ENCODE measurements at places on chromosomes 1 and 21.

DNA sequence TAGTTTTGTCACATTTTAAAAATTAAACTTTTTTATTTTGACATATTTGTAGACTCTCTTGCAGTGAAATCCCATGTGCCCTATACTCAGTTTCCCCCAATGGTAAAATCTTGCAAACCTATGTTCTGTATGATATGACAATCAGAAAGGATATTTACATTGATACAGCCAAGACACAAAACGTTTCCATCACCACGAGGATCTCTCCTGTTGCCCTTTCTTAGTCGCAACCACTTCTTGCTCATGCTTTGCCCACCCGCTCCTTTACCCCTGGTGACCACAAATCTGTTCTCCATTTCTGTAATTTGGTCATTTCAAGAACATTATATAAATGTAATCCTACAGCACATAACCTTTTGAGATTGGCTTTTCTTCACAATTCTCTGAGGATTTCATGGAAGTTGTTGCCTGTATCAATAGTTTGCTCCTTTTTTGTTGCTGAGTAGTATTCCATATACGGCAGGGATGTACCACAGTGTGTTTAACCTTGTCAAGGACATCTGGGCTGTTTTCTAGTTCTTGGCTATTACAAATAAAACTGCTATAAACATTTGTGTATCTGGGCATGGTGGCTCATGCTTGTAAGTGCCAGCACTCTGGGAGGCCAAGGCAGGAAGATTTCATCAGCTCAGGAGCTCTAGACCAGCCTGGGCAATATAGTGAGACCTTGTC, 14.0 kb upstream of the BATF3 start:
- DNase-seq: no peak

GRCh38 chr1:216459651-216460207, 36.5 kb upstream of the USH2A start:
- DNase-seq: no peak

GRCh38 chr1:116853680-116854402, 55.9 kb upstream of the PTGFRN start:
- peak; percentile 84 for DNase-seq

DNA sequence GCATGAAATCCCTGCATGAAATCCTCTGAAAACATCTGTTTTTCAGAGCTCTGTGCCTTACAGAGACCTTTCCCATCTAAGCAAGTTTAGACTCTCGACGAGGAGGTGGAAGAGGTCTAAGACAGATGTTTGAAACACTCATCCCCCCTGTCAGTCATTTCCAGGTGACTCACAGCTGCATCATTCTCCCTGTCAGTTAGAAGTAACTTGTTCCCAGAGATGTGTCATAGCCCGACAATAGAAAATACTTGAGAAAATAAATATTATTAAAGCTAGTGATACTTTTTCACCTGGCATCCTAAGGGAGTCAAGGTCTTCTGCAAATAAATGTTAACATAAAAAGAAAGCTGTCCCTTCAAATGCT, 41.6 kb upstream of the SEC16B start:
- peak; percentile 53 for DNase-seq

DNA sequence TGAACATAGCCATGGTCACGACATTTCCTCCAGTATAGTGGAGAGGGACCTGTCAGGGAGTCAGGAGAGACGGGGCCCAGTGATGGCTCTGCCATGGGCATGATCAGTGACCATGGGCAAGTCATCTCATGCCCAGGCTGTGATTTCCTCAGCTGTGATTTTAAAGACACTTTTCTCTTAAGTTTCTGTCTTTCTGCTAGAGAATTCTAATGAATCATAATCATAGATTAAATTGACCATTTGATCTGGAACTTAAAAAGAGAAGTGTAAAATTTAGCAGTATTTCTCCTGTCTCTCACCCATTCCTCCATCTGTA, 112.7 kb downstream of the USP25 start:
- DNase-seq: no peak

Data from fibroblast of skin of right quadriceps (primary cell).